ENCODE measurements at places on chromosomes 16 and 17. TPM values are rescaled to one million over a fixed set of nuclear protein-coding genes. Genes with fewer than 3 reads are reported as not detected.

The TUBB3 gene
- 164 TPM for total RNA-seq

The EMC6 gene
- total RNA-seq: 62.2 TPM

The TPSAB1 gene
- not detected for total RNA-seq

The MT1E gene
- total RNA-seq: 201 TPM

The CASKIN1 gene
- 0.58 TPM for total RNA-seq

The KLHL11 gene
- 12.6 TPM for total RNA-seq

The DPEP2 gene
- 0.18 TPM for total RNA-seq

The ALKBH5 gene
- total RNA-seq: 71.0 TPM

The KREMEN2 gene
- not detected for total RNA-seq

All from endothelial cell of umbilical vein (primary cell).